ENCODE measurements at places on chromosomes 7 and 10.

DNA sequence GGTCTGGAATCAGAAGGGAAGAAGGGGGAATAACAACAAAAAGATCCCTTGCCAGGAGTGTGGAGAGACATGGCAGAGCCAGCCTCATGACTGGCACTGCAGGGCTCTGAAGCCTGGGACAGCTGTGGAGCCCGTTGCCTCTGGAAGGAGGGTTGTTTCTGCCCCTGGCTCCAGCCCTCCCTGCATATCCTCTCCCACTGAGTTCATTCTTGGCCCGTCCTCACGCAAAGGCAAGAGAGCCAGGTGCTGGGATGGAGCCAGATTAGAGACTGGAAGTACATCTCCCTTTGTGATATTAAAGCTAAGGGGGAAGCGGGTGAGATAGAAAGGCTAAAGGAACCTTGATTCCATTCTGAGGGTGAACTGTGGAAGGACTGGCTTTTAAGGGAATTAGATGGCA, 141.5 kb upstream of the NPVF start:
- peak; percentile 61 for DNase-seq

- no peak for DNase-seq
Observed at GRCh38 chr7:102262546-102262945, 24.1 kb upstream of the SH2B2 start.

DNA sequence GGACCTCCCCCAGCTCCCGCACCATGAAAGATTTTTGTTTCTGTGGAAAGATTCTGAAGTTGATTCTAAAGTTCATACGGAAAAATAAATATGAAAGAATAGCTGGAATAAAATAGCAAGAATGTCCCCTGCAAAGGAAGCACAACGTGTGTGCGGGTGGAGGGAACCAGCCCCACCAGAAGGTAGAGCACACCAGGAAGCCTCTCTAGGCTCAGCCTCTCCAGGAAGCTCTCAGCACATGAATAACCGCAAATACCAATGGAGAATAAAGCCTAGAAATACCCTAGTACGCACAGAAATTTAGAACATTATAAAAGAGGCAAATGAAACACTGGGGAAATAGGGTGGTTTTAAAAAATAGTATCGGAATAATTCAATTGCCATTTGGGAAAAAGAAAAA, 24.6 kb upstream of the FAM170B start:
- no peak for DNase-seq

DNA sequence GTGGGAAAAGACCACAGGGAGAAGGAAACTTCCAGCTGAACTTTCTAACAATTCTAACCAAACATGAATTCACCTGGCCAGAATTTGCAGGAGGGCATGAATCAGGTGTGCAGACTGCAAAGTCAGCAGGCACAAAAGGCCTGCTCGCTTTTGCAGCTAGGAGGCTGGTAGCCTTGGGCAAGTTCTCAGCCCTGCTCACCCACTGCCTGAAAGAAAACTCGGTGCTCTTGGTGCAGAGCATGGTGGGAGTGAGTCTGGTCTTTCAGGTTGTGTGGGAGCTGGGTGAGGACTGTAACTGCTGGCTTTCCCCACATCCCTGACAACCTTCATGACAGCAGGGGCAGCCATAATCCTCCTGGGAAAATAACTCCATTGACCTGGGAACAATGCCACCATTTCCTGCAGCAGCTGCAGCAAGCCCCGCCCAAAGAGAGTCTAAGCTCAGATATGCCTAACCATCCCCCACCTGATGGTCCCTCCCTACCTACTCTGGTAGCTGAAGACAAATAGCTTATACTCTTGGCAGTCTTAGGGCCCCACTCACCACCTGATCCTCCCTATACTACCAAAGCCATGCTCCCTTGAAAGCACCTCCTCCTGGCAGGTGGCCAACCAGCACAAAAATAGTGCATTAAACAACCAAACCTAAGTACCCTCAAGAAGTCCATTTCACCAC, 31.6 kb downstream of the ZNF117 start:
- peak; percentile 33 for DNase-seq

DNA sequence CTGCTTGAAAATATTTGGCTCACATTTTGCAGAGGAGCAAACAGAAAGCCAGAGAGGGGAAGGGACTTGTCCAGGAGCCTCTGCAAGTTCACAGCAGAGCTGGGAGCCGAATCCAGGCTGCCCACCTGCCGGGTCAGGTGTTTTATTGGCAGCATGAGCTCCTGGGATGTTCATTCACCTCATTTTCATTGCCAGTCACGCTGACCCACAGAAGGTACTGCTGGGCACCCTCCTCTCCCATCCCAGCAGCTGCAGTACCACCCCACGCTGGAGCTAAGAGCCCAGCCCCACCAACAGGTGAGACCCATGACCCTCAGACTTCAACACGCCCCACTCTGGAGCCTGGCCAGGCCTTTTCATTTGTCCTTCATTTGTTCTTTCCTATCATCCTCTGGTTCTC, 102.7 kb downstream of the GRID1 start:
- no peak for DNase-seq

- no peak for DNase-seq
Observed at GRCh38 chr7:55092186-55092974, 73.6 kb downstream of the EGFR start.

DNA sequence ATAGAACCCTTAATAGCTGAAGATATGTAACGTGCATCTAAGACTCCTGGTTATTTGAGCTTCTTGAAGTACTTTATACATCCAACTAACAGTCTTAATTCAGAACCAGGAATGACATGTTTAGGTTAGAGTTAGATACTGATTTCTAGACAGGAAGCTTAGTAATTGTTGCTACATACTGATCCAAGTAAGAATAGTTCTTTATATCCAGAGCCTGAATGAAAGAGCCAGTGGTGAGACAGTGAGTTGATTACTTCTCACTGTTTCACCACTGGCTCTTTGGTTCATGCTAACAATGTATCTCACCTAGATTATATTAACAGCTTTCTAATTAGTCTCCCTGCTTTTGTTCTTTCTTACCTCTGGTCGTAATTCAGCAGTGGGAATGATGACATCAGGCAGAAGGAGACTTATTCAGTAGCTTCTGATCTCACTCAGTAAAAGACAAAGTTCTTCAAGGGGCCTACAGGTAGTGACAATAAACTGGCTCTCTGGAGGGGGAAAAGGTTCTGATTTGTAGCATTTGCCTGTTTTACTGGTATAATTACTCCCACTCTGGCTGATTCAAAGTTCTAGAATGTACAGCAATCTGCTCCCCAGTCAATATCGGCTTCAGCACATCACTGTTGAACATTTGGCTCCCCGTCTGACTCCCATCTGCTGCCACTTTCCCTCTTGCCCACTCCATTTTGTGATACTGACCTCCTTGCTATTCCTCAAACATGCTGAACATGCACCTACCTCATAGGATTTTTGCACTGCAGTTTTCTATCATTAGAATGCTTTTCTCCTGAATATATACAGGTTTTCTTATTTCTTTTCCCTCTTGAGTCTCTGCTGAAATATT, 29.1 kb downstream of the MCU start:
- DNase-seq: no peak

DNA sequence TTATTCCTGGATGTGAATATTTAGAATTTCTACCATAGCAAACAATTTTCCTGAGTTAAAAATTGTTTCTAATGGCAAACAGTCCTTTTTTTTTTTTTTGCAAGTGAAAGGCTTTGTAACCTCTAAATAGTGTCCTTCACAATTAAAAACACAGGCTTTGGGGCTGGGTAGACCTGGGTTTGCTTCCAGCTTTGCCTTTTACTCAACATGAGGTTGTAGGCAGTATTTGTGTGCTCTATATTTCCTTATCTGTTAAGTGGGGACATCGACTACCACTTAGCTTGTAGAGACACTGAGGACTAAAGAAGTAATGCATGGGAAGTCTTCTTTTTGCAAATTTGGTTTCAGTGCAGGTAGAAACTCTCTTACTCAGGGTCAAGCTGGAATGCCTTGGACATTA, 169.4 kb upstream of the GRB10 start:
- no peak for DNase-seq

DNA sequence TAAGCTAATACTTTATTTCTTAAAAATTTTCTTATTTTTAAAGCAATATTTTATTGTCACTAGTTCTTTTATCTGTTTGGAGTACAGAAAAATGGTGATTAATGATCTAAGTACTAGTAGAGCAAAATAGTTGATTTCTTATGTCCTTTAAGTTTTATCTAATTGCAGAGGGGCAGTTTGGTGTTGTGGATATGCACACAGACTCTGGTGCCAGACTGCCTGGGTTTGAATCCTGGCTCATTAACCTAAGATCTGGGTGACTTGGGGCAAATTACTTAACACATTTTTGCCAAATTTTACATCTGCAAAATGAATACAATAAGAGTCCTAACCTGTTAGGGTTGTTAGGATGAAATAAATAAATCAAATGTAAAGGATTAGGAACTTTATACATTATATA, 10.7 kb upstream of the PRPS1L1 start:
- peak; percentile 12 for DNase-seq

DNA sequence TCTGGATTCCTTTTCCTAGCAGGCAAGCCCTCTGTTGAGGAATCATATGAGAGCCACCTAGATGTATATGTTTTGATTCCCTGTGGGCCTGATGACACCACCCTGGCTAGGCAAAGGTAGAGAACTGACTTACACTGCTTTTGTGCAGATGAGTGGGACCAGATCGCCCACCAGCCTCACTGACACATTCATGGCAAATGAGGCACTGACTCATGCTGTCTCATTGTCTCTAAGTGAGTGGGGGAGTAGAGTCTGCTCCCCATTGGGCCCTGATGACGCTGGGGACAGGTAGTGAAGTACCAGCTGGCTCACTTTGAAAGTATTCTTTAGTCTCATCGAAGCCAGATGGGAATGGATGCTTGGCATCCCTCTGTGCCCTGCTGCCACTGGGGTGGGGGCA, 326.3 kb downstream of the ABCA13 start:
- DNase-seq: no peak

DNA sequence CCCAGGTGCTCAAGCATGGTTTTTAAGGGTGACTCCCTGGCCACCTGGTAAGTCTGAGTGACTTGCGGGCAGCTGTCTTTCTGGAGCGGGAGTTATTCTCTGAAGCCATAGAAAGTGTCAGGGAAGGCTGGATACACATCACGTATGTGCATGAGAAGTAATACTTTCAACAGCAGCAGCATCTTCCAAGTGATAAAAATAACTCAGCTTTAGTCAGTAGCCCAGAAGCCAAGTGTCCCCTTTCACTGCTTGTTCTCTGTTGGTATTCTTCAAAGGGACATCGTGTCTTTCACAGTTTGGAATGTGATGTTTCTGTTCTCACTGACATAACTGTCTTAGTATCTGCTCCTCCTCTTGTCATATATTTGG, 97.6 kb downstream of the KIAA1217 start:
- no peak for DNase-seq

- DNase-seq: no peak
Observed at GRCh38 chr7:26153241-26153822, 1.3 kb downstream of the NFE2L3 start.

- no peak for DNase-seq
Observed at GRCh38 chr7:597348-598178, 77.9 kb upstream of the PDGFA start.

- DNase-seq: no peak
Observed at GRCh38 chr10:124614003-124614659, 130.0 kb downstream of the FAM53B start.

DNA sequence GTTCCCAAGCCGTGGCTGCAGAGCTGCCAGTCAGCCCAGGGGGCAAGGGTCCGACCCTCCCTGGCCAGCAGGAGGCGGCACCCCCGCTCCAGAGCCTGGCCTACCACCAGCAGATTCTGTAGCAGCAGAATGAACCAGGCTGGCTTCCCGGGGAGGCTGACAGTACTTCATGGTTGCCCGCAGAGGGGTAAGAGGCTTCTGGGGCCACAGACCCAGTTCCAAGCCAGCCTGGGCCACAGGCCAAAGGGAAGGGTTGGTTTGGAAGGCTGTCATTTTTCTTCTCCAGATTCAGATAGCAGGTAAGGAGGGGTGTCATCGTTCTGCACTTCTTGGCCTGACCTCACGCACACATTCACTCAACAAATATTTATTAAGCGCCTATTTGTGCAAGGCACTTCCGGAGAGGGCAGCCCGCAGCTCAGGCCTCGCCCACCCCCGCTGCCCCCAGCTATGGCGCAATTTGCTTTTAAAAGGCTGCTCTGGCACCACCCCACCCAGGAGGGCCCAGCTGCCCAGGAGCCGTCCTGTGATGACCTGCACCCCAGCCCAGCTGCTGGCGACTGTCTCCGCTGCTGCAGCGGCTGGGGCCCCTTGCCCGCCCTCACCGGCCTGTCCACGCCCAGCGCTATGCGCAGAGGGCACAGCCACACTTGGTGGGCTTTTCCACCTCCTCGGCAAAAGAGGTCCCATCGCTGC, 168.5 kb downstream of the LCOR start:
- no peak for DNase-seq

- DNase-seq: no peak
Observed at GRCh38 chr7:143005632-143006260, 21.2 kb downstream of the OR9A2 start.

- DNase-seq: no peak
Observed at GRCh38 chr7:141133646-141134045, 59.8 kb downstream of the TMEM178B start.

- DNase-seq: no peak
Observed at GRCh38 chr10:64617085-64617484, 1095.9 kb downstream of the REEP3 start.

DNA sequence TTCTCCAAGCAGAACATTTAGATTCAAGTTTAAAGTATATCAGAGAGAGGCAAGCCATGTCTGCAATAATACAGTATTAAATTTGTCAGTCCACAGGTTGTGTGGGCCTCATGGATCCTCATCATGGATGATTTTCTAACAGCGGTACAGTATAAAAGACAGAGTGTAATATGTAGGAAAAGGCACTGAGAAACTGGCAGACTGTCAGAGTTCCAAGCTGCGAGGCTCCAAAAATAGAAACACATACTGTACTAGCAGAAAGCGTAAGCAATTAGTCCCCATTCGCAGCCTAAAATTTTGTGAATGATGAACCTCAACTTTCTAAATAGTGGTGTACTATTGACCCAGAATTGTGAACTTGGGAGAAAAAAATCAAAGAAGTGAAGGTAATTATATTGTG, 933.3 kb downstream of the XPNPEP1 start:
- no peak for DNase-seq

DNA sequence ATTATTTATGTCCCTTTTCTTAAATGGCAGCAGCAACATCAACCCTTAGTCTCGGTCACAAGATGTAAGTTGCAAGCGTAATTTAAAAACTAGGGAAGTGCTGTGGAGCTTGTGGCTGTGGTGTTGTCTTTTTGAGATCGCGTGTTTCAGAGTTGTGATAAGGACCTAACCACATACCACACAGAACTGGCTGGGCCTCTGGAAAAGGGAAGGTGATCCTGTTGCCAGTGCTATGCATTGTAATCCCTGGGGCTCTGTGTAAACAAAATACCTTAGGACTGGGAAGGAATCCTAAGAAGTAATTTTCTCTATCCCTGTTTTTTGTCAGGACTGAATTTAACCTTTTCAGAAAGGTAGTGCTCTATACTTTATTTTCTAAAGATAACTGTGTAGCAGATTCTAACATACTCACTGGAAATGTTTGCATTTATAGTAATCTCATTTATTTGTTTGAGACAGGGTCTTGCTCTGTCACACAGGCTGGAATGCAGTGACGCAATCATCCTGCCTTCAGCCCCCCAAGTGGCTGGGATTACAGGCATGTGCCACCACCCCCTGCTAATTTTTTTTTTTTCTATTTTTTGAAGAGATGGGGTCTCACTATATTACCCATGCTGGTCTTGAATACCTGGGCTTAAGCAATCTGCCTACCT, 60.4 kb downstream of the INPP5F start:
- DNase-seq: no peak
